Stimulated activated CD8-positive, alpha-beta memory T cell treated with anti-CD3 and anti-CD28 coated beads, Interleukin-12 subunit alpha, Interleukin-12 subunit beta, amount 100 ng/mL, for 1 hour (primary cell): ENCODE measurements at places on chromosomes 4 and X.

DNA sequence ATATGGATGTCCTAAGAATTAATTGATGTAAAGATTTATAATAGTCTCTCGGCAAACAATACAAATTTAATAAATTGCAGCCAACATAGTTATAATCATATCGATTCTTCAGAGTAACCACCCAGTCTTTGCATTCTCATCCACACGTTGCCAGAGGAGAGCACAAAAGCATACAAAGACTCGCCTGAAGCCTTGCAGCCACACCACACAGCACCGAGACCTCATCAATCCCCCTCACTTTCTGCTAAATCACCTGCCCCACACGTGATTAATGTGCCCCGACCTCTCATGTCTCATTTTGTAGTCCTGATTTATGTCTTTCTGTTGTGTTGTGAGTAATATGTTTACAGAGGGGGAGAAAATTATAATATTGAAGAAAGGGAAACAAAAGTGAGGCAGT, 510.4 kb downstream of the TRIML1 start:
- no peak for DNase-seq

DNA sequence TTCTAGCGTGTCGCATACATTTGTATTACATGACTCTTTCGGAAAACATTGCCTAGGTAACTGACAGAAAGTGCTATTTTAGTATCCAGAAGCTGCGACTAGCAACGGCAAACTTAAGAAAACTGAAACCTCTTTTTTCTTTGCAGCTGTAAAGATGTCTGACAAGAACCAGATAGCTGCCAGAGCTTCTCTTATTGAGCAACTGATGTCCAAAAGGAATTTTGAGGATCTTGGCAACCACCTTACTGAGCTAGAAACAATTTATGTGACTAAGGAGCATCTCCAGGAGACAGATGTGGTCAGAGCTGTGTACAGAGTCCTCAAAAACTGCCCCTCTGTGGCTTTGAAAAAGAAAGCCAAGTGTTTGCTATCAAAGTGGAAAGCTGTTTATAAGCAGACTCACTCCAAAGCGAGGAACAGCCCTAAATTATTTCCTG, 9.4 kb downstream of the TCEANC start:
- no peak for DNase-seq

GRCh38 chr4:41640906-41641305, 102.9 kb downstream of the LIMCH1 start:
- DNase-seq: no peak

- DNase-seq: no peak
Measured at GRCh38 chr4:6150046-6150735, 50.2 kb downstream of the JAKMIP1 start.

DNA sequence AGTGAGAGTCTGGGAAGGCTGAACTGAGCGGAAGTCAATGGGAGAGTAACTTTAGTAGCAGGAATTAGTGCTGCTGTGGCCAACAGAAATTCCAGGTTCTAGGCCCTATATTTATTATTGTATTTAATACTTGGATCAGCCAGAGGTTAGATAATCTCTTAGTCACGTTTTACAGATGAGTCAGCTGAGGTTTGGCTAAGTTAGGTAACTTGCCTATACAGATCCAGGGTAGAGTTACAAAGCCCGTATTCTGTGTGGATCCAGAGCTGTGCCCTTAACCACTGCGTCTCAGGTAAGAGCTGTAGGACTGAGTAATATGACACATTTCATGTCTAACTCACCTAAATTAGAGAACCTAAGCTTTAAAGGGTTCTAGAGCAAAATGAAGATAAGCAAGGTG, 20.5 kb downstream of the PSMD10 start:
- no peak for DNase-seq

- no peak for DNase-seq
Measured at GRCh38 chr4:40152637-40153036, 44.2 kb upstream of the RHOH start.

GRCh38 chr4:74057588-74057987, 19.1 kb upstream of the CXCL3 start:
- DNase-seq: no peak

- DNase-seq: no peak
Measured at GRCh38 chrX:103405009-103405333, 28.6 kb downstream of the BEX3 start.

GRCh38 chr4:180665481-180665880, 1577.7 kb upstream of the TENM3 start:
- no peak for DNase-seq

GRCh38 chr4:174595141-174595929, 73.0 kb upstream of the HPGD start:
- no peak for DNase-seq

GRCh38 chr4:45280121-45280520, 553.8 kb upstream of the GNPDA2 start:
- no peak for DNase-seq

GRCh38 chr4:3781193-3781886, 15.2 kb downstream of the ADRA2C start:
- DNase-seq: no peak

DNA sequence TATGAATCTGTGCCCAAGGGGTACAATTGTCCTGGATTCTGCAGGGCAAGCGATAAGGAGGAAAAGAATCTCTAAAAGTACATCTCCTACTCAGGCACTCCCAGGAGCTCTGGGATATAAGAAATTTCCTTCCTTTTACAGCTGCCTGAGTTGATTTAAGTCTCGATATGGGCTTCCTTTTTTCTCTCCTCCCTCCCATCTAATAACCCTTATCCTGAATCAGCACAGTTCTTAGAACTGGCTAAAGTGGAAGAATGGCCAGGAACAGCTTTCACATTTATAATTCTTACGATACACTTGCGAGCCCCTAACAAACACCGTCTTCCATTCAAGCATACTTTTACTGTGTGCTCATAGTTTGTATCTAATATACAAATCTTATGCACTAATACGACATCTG, 21.2 kb downstream of the LRP2BP start:
- DNase-seq: no peak

DNA sequence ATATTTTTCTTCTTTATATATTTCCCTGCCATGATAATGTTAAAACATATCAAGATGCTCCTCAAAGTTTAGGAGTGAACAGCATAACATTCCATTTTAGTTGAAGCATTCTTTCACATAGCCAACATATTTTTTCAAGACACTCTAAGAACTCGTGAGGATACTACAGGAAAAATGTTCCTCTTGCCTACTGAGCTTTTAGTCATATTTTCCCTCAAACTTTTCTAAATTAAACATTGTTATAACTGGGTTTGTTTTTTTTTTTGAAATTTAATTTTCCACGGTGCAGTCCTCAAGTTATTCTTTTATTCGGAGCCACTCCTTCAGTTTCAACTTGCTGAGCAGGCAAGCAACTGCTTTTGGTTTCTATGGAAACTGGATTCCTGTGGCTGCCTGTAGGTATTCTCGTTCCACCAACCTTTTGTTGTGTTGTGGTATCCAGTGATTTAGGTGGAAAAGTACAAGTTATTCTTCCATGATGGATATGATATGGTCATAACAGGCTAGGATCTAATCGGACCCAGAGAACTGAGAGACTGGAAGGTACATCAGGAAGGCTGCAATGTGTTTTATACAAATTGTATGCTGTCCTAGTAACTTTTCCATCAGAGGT, 248.0 kb downstream of the TRIML1 start:
- DNase-seq: no peak

DNA sequence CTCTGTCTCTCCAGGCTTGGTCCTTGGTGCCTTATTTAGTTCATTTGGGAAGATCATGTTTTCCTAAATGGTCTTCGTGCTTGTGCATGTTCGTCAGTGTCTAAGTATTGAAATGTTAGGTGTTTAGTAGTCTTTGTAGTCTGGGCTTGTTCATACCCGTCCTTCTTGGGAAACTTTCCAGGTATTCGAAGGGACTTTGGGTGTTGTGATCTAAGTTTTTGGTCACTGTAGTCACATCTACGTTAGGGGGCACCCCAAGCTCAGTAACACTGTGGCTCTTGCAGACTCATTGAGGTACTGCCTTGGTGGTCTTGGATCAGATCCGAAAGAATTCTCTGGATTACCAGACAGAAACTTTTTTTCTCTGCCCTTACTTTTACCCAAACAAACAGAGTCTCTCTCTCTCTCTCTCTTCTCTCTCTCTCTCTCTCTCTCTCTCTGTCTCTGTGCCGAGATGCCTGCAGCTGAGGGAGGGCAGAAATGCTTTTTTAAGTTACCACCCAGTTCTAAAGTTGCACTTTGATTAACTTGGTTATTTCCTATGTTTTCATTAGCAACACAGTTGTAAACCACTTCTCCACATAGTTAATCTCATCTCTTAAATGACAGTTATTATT, 67.6 kb upstream of the SLC7A3 start:
- DNase-seq: no peak

DNA sequence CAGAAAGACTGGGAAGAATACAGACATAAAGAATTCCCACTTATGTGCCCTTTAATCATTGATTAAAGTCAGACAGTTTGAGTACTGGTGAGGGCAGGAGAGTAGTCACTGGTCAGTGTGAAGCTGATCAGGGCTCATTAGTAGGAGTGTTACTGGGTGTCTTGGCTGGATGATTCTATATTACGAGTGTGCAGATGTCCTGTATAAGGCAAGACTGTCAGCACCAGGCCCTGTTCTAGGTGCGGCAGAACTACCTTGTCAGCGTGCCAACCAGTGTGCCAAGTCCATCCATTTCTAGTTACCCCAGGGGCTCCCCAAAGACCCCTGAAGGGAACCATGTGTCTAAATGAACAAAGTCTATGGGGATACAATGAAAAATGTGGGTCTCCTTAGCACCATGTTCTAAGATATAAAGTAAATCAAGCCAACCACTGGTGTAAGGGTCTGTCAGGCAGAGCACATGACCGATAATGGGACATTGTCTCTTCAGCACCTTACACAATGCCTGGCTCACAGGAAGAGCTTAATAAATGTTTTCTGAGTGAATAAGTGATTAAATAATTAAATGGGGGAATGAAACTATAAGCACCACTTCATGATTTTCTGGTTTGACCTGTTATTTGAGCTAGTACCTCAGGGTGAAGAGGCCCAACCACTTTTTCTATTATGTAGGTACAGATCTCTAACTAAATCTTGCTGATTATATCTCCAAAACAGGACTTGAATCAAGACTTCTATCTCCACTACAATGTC, 205.0 kb downstream of the CAMK2D start:
- no peak for DNase-seq

GRCh38 chr4:118816538-118817177, 19.3 kb downstream of the SEC24D start:
- DNase-seq: no peak

DNA sequence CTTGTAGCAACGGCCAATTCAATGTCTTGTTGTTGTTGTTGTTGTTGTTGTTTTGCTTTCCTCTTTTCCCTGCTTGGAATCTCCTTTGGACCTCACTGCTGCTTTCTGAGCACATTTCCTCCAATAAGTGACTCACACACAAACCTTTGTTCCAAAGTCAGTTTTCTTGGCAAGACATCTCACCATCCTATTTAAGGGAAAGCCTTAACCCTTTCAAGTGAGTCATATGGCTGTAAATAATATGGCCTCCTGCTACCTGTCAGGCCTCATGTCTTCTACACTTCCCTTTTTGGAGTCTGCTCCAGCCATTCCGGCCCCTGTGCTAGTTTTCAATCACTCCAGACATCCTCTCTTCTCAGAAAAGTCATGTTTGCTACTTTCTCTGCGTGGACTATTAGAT, 79.5 kb upstream of the MAGEB10 start:
- DNase-seq: no peak

GRCh38 chr4:138190452-138190858, 51.7 kb downstream of the SLC7A11 start:
- DNase-seq: no peak
